ENCODE measurements at places on chromosomes 13 and 19.

DNA sequence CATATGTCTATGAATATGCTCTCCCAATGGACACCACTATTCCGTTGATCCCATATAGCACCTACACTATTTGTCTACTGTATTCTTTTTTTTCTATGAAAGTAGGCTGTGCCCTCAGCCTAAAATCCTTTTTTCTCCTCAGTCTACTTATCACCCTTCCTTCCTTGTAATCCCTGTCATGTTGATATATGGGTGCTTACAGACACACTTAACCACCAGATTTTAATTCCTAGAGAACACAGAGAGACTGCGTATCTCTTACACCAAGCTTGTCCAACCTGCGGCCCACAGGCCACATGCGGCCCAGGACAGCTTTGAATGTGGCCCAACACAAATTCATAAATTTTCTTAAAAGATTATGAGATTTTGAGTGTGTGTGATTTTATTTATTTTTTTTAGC is 101.1 kb downstream of the ZAR1L start:
- DNase-seq: no peak

- DNase-seq: no peak
These were observed 127.9 kb upstream of the USP29 start for GRCh38 chr19:56991912-56992311.

DNA sequence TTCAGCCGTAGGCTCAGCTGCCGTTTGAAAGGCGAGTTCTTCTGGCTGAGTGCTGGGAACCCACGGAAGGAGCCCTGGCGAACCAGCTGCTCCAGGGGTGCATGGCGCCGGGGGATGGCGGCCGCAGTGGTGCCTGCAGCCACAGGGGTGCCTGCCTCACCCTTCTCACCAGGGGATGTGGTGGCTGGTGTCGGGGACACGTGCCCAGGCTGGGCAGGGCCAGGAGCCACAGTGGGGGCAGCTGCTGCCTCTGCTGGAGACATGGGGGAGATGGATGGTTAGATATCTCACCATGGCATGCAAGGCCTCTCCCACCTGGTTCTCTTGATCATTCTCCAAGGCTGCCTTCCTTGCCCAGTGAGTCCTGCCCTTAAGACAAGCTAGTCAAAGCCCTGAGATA is 17.1 kb downstream of the NUMBL start:
- no peak for DNase-seq

- DNase-seq: peak; percentile 92
These were observed 14.5 kb downstream of the SHISA2 start for GRCh38 chr13:26037302-26037701.

DNA sequence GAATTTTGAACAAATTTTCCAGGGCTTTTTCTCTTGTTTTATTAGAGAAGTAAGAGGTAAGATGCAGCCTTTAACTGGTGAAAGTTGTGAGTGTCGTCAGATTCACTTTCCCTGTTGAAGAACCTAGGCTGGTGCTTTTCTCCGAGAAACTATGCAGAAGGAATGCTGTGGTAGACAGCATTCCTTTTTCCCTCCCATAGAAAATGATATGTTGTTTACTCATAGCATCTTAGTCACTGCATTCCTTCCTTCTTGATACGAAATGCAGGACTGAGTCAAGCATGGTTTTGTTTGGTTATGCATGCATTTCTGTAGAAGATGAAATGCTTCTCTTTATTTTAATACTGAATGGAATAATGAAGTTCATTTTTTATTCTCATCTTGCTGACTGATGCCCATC is 3.4 kb downstream of the ITGBL1 start:
- DNase-seq: peak; percentile 33

DNA sequence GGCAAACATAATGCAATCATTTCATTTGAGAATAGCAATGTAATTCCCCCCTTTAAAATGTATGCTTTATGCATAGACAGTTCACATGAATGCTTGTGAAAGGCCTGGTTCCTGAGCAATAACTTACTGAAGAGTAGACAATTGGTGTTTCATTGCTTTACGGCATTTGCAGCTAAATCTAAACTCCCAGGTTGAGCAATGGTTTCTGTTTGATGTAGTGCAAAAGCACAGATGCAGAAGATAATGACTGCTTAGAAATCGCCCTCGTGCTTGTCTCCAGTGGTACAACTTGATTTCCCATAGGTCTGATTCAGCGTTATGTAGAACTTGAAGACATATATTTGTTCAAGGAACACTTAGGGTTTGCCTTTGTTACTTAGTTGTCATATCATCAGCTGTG is 1018.3 kb downstream of the DIAPH3 start:
- no peak for DNase-seq

DNA sequence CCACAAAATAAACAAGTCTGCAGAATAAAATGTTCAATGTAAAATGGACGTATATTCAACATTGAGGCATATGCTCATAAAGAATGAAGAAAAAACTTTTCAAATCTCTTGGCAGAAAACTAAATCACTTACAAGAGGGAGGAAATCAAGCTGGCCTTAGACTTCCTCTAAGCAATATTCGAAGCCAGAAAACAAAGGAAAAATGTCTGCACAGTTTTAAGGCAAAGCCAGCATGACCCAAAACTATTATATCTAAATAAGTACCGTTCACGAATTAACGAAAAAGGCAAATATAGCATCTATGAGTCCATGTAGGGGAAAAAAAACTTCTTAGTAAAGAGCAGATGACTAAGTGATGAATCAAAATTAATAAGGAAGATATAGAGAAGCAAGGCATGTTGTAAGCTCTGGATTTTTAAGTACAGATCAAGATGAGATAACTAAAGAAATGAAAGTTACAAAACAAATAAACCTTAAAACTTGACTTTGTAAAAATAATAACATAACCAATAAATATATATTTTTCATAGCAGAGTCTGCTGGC is 101.3 kb downstream of the KCNRG start:
- DNase-seq: no peak

Data from GM23338 (cell line).